ENCODE measurements at places on chromosomes 7 and 10. TPM values are rescaled to one million over a fixed set of nuclear protein-coding genes. Genes with fewer than 3 reads are reported as not detected.

GRCh38 chr7:1252540-1253090, 19.9 kb downstream of the UNCX start:
- DNase-seq, result no peak
- H3K4me3 ChIP-seq, result no peak overlapping the region
- peaks cover 8% of the 10 kb centered on the region for H3K4me1 ChIP-seq
- H3K36me3 ChIP-seq, result no peaks in the 10 kb centered on the region

Gene SLC37A3
- 32.5 TPM for total RNA-seq

- H3K4me1 ChIP-seq, result no peaks in the 10 kb centered on the region
- H3K4me3 ChIP-seq, result no peak overlapping the region
- DNase-seq, result no peak
- no peaks in the 10 kb centered on the region for H3K27me3 ChIP-seq
Observed at GRCh38 chr7:57203161-57203791, 71.0 kb upstream of the ZNF479 start.

DNA sequence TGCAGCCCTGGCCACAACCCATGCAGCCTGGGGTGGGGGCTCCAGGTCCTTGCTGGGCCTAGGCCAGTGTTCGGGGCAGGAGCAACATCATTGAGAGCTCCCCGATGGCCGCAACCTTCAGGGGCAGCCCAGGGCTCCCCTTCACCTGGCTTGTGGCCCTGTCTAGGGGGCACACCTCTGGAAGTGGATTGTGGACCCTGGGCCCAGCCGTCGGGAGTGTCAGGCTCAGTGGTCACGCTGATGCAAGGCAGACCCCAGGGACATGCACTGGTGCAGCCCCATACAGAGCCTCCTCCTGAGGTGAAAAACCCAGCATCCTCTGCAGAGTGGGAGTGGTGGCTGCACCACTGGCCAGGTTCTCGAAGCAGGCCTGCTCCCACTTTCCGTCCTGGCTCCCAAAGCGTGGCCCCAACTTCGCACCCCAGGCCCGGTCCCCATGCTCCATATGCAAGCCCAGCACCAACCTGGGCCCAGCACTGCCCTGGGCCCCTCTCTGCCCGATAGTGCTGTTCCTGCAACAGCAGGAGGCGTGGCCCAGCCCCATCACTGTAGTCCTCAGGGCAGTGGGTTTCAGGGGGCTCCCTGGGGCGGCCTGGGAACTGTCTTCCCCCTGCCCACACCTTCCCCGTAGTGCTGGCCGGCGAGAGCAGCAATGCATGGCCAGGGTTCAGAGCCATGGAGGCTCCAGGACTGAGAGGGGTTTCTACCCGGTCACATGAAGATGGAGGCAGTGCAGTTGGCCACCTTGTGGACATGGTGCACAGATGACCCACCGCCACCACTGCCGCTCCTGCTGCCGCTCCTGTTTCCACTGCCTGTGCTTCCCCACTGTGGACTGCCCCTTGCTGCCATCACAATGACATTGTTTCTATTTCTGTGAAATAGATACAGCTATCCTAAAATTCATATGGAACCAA, 303.9 kb upstream of the NRG3 start:
- no peak for DNase-seq
- H3K27me3 ChIP-seq, result no peaks in the 10 kb centered on the region
- no peaks in the 10 kb centered on the region for H3K36me3 ChIP-seq
- H3K4me1 ChIP-seq, result no peaks in the 10 kb centered on the region
- H3K4me3 ChIP-seq, result no peak overlapping the region

DNA sequence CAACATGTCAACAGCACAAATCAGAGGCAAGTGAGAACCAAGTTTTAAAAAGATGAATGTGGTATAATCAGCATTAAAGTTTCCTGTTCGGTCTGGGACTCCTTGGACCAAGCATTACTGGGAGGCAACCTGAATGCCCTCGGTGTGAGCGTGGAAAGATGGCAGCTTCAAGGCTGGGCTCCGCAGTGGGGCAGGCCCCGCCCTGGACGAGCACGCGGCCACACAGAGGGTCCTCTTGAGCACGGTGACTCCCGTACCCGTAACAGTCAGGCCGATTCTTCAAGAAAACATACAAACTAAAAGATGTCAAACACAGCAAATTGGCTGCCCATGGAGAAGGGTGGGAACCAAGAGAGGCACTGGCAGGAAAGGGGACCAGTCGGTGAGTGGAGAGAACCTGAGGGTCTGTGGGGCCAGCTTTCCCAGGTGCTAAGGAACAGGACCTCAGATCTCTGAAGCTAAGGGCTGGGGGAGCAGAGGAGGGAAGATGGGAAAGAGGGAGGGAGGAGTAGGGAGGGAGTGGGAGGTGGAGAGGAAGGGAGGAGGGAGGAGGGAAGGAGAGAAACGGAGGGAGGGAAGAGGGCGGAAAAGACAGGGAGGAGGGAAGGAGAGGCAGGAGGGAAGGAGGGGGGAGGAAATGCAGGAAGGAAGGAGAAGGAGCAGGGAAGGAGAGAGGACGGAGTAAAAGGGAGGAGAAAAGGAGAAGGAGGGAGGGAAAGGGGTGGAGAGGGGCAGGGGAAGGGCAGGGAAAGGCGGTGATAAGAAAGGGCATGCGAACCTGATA, 71.2 kb upstream of the FAM20C start:
- H3K4me3 ChIP-seq, result no peak overlapping the region
- H3K27ac ChIP-seq, result no peak overlapping the region
- no peak for DNase-seq
- H3K4me1 ChIP-seq, result no peaks in the 10 kb centered on the region
- H3K36me3 ChIP-seq, result no peaks in the 10 kb centered on the region
